T-helper 2 cell treated with Interferon-gamma antibody and Interleukin-4, amounts not matched to agents 5 μg/mL and 100 μg/mL, for 36 hours (primary cell): ENCODE measurements at places on chromosomes 13 and 19.

- H3K27ac ChIP-seq: no peak overlapping the region
- DNase-seq: no peak
- H3K36me3 ChIP-seq: no peaks in the 10 kb centered on the region
- peaks cover 5% of the 10 kb centered on the region for H3K4me1 ChIP-seq
Measured at GRCh38 chr13:20711301-20712044, 8.0 kb downstream of the IL17D start.

GRCh38 chr13:80012251-80012650 lies 328.7 kb downstream of the SPRY2 start:
- H3K4me1 ChIP-seq: no peaks in the 10 kb centered on the region
- H3K4me3 ChIP-seq: no peak overlapping the region
- no peak overlapping the region for H3K27ac ChIP-seq
- no peaks in the 10 kb centered on the region for H3K27me3 ChIP-seq
- no peak for DNase-seq

GRCh38 chr13:106518512-106518911 lies 16.9 kb downstream of the EFNB2 start:
- H3K4me3 ChIP-seq: no peak overlapping the region
- no peak overlapping the region for H3K27ac ChIP-seq
- DNase-seq: no peak

DNA sequence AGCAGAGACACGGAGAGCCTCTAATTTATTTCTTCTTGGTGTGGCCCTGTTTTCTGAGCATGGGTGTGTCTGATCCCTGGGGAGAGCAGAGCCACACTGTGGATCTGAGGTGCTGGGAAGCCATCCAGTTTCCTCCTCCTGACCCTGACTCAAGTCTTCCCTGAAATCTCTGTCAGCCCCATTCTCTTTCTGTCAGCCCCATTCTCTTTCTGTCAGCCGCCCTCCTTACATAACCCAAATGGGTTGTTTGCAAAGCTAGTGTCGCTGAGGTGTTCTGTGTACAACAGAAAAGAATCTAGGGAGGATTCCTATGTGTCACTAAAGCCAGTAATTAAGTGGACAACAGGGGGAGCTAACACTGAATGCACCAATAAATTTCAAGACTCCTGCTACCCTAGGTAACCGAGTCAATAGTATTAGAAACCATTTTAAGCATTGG lies 50.2 kb downstream of the LRCH1 start:
- H3K36me3 ChIP-seq: peaks cover 5% of the 10 kb centered on the region
- no peak overlapping the region for H3K27ac ChIP-seq

DNA sequence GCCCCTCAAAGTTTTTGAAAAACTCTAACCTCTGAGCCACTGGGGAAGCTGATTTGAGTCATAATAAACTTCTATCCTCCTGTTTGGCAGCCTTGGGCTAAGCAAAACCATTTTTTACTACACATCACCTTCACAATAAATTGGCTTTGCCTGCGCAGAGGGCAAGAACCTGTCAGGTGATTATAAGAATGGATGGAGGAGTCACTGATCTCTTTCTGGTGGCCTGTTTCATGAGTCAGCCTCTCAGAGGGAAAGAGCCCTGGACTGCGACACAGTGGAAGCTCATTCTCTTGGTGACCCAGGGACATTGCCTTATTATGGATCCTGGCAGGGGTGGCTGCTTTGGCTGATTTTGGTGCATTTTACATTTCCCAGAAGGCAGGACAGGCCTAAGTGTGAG lies 17.5 kb upstream of the PSG9 start:
- no peaks in the 10 kb centered on the region for H3K4me1 ChIP-seq
- no peak overlapping the region for H3K4me3 ChIP-seq
- DNase-seq: no peak
- H3K27me3 ChIP-seq: no peaks in the 10 kb centered on the region
- no peak overlapping the region for H3K27ac ChIP-seq

DNA sequence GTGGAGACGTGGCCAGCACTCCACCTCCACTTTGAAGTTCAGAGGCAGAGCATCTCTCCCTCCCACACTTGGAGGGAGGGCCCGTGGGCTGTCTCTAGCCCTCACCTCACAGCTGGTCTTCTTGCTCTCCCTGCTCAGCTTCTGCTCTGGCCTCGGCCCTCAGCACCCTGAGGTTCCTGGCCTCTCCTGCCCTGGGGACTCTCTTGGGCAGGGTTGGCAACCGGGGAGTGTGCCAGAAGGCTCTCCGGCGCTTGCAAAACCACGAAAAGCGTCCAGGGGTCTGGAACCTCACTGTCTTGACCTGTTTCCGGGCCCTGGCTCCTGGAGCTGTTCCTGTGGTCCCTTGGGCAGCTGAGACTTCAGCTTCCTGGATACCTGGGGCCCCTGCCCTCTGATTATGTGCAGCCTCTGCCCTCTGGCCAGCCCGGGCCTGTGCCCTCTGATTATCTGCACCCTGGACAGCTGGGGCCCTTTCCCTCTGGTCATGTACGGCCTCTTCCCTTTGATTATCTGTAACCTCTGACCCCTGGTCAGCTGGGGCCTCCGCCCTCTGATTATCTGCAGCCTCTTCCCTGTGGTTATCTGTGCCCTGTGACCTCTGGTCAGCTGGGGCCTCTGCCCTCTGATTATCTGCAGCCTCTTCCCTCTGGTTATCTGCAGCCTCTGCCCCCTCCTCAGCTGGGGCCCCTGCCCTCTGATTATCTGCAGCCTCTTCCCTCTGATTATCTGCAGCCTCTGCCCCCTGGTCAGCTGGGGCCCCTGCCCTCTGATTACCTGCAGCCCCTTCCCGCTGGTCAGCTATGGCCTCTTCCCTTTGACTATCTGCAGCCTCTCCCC lies 2.1 kb downstream of the CCDC8 start:
- peaks cover 83% of the 10 kb centered on the region for H3K27me3 ChIP-seq
- no peak for DNase-seq
- peaks cover 2% of the 10 kb centered on the region for H3K4me1 ChIP-seq
- H3K4me3 ChIP-seq: no peak overlapping the region
- H3K27ac ChIP-seq: no peak overlapping the region

DNA sequence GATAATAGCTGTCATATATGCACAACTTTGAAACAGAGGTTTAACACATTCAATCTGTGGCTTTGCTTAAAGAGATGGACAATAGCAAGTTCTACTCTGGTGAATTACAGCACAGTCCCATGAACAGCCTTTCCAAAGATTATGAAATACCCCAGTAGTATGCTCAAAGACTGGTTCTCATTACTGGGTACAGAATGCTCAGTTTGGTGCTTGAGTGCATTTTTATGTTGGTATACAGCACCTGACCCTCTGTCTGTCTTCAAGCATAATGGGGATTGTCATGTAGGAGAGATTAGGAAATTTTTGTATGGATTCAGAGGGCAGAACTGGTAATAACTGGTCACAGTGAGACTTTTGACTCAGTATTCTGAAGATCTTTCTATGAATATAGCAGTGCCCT lies 7.6 kb downstream of the LMO7 start:
- no peak for DNase-seq
- H3K27me3 ChIP-seq: peaks cover 15% of the 10 kb centered on the region
- no peak overlapping the region for H3K4me3 ChIP-seq
- no peaks in the 10 kb centered on the region for H3K36me3 ChIP-seq

GRCh38 chr19:29445246-29445645 lies 80.5 kb upstream of the VSTM2B start:
- DNase-seq: no peak
- no peaks in the 10 kb centered on the region for H3K4me1 ChIP-seq
- H3K27me3 ChIP-seq: no peaks in the 10 kb centered on the region
- H3K4me3 ChIP-seq: no peak overlapping the region
- H3K36me3 ChIP-seq: no peaks in the 10 kb centered on the region

- H3K27me3 ChIP-seq: no peaks in the 10 kb centered on the region
- H3K4me1 ChIP-seq: peaks cover 30% of the 10 kb centered on the region
- peak overlapping the region; percentile 91 for H3K27ac ChIP-seq
- H3K36me3 ChIP-seq: peaks cover 7% of the 10 kb centered on the region
- peak; percentile 98 for DNase-seq
Measured at GRCh38 chr19:12789904-12790619, 1.2 kb upstream of the JUNB start.

DNA sequence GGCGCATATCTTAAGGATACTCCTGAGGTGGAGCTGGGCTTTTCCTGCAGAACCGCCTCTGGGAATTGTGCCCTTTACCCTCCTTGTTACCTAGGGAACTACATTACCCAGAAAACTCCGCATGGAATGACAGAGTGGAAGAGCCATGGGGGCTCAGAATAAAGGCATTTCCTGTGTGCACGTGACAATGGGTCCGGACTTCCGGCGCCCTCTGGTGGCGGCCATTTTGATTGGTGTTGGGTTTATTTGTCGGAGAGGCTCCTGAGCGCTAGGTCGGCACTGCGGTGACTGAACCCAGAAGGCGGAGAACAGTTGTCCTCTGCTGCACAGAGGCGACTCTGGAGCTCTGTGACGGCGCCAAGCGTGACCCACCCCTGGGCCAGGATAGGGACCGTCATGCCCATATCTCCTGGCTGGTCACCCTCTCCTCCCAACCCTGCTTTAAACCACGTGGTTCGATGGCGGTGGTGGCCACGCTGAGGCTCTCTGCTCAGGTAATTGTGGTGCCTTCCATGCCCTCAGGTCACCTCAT lies at the start of gene ZNF587B:
ZNF587B (plus strand) TSS at position 229 of the 532 bp plus-strand sequence; CDS start at position 459, 230 bp downstream.
- H3K4me1 ChIP-seq: no peaks in the 10 kb centered on the region
- H3K36me3 ChIP-seq: peaks cover 52% of the 10 kb centered on the region
- no peak for DNase-seq
- H3K27me3 ChIP-seq: no peaks in the 10 kb centered on the region
- H3K4me3 ChIP-seq: no peak within 1 kb of the TSS

DNA sequence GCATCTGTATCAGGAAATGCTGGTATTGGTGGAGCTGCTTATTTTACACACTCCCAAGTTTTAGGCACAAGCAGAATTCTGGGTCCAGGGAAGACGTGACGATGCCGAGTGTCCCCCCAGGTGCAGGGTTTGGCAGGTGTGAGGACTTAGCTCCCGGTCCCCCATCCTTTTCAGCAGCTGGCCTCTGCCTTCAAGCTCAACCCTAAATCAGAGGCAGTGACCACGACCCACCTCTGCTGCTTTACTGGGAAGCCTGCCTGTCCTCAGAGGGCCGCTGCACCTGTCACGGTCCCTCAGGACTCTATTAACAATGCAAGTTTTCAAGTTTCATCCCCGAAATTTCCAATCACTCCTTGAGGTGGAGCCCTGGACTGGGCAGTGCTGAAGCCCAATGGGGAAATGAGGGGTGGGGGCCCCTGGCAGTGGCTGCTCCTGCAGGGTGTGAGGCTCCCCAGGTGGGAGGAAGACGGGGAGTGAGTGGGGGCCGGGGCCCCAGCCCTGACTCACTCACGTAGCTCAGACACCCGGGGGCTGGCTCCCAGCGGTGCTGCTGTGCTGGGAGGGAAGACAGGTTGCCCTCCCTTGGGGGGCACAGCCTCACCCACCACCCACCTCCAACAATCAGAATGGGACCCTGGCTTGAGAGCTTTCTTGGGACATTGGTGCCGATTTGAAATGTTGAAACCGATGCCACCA lies 92.6 kb upstream of the MCF2L start:
- H3K27me3 ChIP-seq: peaks cover 4% of the 10 kb centered on the region
- peaks cover 17% of the 10 kb centered on the region for H3K4me1 ChIP-seq
- H3K36me3 ChIP-seq: peaks cover 29% of the 10 kb centered on the region
- no peak overlapping the region for H3K4me3 ChIP-seq

- H3K27me3 ChIP-seq: peaks cover 10% of the 10 kb centered on the region
- no peaks in the 10 kb centered on the region for H3K4me1 ChIP-seq
- no peak overlapping the region for H3K4me3 ChIP-seq
Measured at GRCh38 chr19:47310819-47311218, 1.2 kb downstream of the C5AR1 start.

GRCh38 chr13:113209759-113210421 lies 477 bp downstream of the CUL4A start:
- H3K4me3 ChIP-seq: peak overlapping the region; percentile 83
- H3K36me3 ChIP-seq: peaks cover 44% of the 10 kb centered on the region
- peak; percentile 65 for DNase-seq
- H3K27ac ChIP-seq: peak overlapping the region; percentile 87

- H3K27ac ChIP-seq: no peak overlapping the region
- H3K36me3 ChIP-seq: peaks cover 23% of the 10 kb centered on the region
- no peak for DNase-seq
- no peaks in the 10 kb centered on the region for H3K4me1 ChIP-seq
- H3K4me3 ChIP-seq: no peak overlapping the region
Measured at GRCh38 chr13:60479273-60479672, 82.3 kb downstream of the TDRD3 start.

DNA sequence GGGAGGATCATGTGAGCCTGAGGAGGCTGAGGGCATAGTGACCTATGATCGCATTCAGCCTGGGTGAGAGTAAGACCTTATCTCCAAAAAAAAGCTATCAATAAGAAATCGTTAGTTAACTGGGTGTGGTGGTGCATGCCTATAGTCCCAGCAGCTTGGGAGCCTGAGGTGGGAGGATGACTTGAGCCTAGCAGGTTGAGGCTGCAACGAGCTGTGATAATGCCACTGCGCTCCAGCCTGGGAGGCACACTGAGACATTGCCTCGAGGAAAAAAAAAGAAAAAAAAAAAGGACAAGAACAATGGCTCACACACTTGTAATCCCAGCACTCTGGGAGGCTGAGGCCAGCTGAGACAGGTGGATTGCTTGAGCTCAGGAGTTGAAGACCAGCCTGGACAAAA lies 16.2 kb downstream of the PSPC1 start:
- peaks cover 32% of the 10 kb centered on the region for H3K4me1 ChIP-seq
- no peak overlapping the region for H3K27ac ChIP-seq
- no peak for DNase-seq
- H3K36me3 ChIP-seq: peaks cover 56% of the 10 kb centered on the region
- no peaks in the 10 kb centered on the region for H3K27me3 ChIP-seq

DNA sequence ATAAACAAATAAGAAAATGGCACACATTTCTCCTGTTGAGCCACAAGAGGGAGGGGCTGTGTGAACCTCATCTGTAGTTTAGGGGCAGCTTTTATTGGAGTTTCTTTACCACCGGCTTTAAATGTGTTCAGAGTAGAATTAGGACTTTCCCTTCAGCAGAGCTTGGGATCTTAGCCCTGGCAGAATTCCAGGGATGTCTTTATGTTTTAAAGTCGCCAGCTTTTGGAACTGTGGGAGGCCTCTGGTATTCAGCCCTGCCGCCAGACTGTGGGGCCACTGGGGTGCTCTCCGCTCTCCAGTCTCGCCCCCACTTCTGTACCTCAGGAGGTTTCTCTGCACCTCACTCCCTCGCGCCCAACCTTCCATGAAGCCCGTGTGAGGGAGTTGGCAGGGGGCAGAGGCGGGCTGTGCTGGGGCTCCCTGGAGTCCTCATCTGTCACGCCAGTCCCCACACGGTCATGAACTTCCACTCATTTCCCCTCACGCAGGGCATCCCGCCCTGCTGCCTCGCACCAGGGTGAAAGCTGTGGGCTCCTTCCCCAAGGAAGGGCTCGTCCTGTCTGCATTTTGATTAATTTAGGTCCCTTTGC lies 31.5 kb downstream of the CCDC8 start:
- DNase-seq: no peak
- H3K4me1 ChIP-seq: peaks cover 2% of the 10 kb centered on the region
- H3K36me3 ChIP-seq: peaks cover 58% of the 10 kb centered on the region
- H3K27ac ChIP-seq: no peak overlapping the region
- H3K4me3 ChIP-seq: no peak overlapping the region
